EL (cell line): ENCODE measurements at places on chromosomes 16 and 17.

DNA sequence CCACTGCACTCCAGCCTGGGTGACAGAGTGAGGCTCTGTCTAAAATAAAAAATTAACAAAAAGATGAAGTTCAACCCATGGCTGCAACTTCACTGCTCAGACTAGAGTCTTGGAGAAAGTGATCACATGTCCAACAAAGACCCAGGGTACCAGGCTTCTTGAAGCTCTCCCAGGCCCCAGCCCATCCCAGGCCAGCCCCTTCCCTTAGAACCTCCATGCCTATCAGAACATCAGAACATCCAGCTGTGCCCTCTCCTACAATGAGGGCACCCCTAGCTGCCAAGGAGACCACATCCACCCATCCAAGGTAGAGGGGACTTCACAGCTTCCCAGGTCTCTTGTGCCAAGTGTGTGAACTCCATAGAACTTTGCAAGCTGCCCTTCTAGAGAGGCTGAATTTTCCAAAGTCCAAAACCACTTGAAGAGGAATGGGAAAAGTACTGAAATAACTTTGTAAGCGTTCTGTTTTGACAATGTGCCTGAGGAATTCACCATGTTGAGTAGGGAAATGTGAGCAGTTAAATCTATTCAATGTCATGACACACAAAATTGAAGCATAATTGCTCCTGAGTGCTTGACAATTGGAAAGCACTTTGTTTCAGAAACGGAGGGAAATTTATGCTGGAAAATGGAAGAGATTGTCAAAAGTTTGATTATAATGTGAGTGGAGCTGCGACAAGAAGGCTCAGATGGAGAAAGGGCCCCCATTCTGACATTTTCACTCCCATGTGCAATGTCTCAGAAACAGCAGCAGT, 230.4 kb downstream of the ZNF423 start:
- DNase-seq: no peak

GRCh38 chr17:2184993-2185931, 118.3 kb downstream of the SMG6 start:
- no peak for DNase-seq

DNA sequence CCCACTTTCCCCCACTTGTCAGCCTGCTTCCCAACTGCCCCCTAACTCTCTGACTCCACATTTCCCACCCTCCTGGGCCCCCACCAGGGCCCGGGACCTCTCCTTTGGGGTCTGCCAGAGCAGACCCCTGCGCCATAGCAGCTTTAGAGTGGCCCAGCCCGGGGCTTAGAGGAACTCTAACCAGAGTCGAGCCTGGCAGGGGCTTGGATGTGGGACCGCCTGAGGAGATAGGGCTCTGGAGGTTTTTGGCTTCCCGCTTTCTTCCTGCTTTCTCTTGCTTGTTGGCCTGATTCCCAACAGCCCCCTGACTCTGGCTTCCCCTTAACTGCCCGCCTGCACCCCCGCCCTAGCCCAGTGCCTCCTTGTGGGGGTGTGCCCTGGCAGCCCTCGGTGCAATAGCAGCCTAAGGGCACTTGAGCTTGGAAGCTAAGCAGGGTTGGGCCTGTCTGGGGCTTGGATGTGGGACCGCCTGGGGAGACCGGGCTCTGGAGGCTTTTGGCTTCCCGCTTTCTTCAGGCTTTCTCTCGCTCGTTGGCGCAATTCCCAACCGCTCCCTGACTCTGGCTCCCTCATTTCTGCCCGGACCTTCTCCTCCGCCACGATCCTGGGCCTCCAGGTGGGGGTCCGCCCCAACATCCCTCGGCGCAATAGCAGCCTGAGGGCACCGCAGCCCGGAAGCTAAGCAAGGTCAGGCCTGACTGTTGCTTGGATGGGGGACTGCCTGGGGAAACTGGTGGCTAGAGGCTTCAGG, 2292.0 kb downstream of the TP53TG3F start:
- DNase-seq: no peak

- peak; percentile 99 for DNase-seq
These were observed at the start of gene ADAT1 for GRCh38 chr16:75622761-75623605. TSS of gene ADAT1 (minus strand) at chr16:75623281. CDS start at chr16:75620799, 2,482 bp downstream.

GRCh38 chr16:31130899-31131298, 4.6 kb downstream of the PRSS8 start:
- no peak for DNase-seq

DNA sequence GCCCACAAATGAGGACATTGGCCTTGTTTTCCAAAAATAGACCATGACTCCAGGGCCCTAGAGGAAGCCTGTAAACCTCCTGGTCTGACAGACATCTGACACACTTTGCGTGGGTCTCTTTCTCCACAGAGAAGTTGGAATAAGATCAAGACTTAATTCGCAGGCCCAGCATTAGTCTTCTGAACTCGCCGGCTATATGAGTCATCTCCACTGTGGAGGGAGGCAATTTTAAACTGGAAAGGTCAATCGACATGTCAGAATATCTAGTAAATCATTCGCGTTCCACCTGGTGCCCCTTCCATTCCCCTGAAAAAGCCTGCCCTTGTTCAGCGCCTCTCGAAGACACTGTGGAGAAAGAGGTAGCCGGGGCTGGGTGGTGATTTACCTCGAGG, 140.1 kb downstream of the CLEC16A start:
- DNase-seq: peak; percentile 88

GRCh38 chr17:78541488-78542206, 35.5 kb downstream of the DNAH17 start:
- peak; percentile 8 for DNase-seq

DNA sequence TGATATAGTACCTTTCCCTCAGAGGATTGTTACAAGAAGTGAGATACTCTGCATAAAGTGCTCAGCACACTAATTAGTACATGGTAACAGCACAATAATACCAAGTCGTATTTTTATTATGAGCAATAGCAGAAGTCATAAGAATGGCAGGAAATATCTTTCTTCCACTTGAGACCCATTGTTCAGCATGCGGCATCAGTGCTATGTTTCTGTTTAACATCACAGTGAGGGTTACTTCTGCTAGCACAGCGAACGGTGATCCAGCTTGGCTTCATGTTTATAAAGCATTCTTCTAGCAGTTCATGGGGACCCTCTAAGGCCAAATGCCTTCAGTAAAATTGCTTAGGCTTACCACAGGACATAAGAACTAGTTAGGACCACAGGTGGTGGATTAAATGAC, 83.1 kb downstream of the MYO1D start:
- no peak for DNase-seq

DNA sequence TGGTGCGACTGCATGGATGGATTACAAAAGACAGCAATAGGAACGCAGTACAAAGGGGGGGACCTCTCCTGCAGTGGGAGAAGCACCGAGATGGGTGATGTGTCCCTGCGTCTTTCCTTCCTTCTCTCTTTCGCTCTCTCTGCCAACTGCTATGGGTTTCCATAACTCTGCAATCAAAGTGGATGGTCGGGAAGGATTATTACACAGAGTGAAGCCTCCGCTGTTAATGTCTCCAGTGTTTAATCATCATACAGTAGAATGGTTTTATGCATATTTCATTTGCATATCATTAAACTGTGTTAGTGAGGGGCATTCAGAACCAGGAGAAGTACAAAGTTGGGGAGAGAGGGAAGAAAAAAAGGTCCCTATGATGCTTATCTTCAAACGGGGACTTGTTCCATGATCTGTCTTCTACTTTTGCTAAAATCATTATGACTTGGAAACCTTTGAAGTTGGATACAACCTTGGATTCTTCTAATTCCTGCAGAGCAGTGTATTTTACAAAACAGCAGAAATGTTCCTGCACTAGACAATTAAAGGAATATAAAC, 255.9 kb upstream of the PMFBP1 start:
- no peak for DNase-seq

GRCh38 chr16:89952551-89952950, 4.0 kb downstream of the DEF8 start:
- no peak for DNase-seq

DNA sequence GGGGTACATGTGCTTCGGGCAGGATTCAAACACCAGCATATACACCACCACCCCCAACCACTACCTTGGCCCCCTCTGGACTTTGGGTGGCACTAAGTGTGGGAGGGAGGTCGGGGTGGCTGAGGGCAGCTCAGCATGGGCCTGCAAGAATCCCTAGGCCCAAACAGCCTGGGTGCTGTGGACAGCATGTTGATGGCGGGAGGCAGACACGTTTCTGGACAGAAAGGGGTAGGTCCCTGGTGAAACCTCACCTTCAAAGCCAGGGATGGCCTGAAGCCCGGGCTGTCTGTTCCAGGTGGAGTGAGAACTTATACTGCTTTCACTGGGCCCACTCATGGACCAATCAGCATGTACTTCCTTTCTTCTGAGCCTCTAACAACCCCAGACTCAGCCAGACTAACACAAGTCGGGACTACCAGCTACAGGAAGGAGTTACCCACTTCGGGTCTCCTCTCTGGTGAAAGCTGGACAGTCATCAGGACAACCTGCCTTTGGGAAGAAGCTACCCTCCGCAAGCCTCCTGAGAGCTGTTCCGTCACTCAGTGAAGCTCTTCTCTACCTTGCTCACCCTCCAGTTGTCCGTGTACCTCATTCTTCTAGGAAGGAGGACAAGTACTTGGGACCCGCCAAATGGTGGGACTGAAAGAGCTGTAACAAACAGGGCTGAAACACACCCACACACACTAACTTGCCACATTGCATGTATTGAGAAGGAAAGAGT, 203.0 kb downstream of the CPPED1 start:
- DNase-seq: no peak

GRCh38 chr16:3938843-3939624, 58.5 kb upstream of the CREBBP start:
- peak; percentile 96 for DNase-seq

GRCh38 chr16:77581706-77582105, 140.6 kb upstream of the NUDT7 start:
- no peak for DNase-seq

GRCh38 chr16:71933913-71934695, 38.8 kb downstream of the IST1 start:
- DNase-seq: peak; percentile 45

DNA sequence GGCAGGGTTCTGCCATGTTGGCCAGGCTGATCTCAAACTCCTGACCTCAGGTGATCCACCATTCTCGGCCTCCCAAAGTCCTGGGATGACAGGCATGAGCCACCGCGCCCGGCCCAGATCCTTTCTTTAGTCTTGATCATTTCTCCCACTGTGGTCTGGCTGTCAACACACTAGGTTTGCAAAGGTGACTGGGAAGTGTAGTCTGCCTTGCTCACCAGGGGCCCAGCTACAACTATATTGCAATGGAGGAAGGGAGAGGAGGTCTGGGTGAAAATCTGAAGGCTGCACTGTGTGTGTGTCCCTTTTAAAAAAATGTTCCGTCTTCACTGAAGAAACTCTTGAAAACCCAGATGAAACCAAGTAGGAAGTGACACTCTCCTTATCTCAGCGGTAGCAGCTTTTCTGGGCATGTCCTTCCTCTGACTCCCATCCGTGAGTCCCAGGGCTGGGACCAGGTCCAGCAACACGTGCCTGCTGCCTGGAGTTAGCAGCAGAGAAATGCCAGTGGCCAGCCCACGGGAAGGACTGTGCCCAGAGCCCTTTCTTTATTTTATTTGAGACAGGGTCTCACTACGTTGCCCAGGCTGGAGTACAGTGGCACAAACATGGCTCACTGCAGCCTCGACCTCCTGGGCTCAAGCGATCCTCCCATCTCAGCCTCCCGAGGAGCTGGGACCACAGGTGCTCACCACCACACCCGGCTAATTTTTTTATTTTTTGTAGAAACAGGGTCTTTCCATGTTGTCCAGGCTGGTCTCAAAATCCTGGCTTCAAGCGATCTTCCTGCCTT, 17.8 kb upstream of the KIF19 start:
- no peak for DNase-seq

DNA sequence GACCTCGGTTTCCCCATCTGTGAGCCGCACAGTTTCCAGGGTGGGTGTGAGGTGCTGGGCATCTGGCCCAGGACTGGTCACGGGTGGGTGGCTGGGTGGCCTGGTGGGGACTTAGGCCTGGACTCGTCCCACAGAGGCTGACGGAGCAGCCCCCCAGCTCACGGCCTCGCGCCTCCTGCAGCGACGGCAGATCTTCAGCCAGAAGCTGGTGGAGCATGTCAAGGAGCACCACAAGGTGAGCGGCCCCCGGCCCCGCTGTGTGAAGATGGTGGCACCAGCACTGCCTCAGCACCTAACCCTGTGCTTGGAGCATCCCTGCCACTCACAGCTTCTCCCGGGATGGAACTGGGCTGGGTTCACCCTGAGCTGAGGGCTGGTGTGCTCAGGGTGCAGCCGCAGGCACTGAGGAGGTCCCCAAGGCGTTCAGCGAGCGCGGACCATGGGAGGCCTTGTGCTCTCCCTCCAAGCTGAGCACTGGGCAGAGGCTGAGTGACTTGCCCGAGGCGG, 2.4 kb downstream of the CDT1 start:
- DNase-seq: no peak

GRCh38 chr17:47735139-47735464, 2.1 kb downstream of the TBX21 start:
- DNase-seq: no peak

- DNase-seq: no peak
These were observed 34.3 kb upstream of the SHISA9 start for GRCh38 chr16:12866981-12867551.

DNA sequence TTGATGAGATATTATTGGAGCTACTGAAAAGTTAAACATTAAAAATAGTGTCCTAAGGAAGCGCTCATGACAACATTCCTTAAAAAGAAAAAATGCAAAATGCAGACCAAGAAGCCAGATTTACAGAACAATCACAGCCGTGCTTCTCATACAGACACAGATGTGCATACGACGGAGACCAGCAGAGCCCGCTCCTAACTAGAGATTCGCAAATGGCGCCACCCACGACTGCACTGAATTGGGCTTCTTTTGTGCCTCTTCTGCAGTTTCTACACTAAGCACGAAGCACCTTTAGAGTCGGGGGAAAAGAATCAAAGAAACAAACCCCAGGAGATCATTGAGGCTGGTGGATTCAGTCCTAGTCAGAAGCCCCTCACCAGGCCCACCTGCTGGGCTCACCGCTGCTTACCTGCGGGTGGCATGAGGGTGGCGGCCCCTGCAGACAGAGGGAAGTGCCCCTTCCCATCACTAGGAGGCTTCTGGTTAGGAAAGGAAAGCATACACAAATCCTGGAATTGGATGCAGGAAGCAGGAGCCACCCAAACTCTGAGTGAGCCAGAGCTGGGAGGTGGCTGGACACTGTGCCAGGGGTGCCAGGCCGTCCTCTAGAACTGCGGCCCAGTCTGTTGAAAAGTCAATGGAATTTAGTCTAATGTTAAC, 64.9 kb upstream of the CHMP6 start:
- DNase-seq: no peak

GRCh38 chr16:77327717-77328116, 107.1 kb downstream of the ADAMTS18 start:
- DNase-seq: no peak

DNA sequence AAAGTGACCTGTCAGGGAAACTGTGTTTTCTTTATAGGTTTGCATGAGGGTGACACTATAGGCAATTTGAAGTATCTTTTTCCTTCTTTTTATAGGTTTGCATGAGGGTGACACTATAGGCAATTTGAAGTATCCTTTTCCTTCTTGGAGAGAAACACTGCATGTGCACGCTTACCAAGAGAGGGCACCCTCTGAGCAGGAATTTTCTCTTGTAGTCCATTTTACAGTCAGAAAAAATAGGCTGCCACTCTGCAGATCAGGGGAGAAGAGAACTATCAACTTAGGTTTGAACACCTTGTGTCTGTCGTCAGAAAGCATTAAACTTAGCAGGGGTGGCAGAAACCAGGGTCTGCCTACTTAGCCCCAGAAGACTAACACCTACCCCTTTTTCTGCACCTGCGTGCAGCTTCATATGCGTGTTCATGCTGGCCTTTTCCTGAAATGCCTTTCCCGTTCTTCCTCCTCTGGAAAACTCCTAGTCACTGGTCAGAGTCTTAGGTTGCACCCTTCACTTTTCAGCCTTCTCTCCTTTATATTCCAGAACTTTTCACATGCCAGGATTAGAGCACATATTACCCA, 16.4 kb upstream of the SMIM36 start:
- peak; percentile 18 for DNase-seq
